ENCODE measurements at places on chromosomes 2 and 18. TPM values are rescaled to one million over a fixed set of nuclear protein-coding genes. Genes with fewer than 3 reads are reported as not detected.

EPB41L3 gene
- 1.7 TPM for total RNA-seq

DNA sequence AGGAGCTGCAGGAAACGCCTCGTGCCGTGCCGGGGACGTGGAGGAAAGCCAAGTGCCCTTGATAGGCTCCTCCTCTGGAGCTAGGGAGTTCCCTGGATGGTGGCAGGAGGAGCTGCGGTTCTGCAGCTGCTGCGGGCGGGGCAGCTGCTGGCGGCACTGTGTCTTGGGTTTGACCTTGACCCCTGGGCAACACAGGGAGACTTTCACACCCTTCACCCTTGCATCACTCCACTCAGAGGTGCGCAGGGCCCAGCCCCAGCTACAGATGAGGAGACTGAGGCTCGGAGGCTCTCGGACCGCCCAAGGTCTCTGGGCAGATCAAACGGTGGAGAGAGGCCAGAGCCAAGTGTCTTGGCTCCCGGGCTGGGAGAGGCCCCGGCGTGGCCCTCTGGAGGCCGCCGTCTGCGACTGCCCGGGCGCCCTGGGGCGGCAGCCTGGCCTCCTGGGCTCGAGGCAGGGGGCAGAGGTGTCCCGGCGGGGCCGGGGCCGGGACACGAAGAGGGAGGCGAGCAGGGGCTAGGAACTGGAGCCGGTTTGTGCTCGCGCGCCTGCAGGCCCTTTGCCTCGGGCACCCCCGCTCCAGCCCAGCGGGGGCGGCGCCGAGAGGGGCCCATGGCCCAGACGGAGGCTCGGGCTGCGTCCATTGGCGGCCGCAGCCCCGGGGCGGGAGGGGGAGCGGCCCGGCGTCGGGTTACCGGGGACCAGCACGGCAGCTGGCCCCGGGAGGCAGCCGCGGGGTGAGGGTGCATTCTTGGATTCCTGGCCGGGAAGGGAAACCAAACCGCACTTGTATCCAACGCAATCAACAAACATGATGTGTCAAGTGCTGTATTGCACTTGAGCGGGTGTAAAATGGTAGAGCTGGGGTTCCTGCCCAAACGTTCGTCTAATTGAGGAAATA is 129.6 kb upstream of the SLC1A4 start:
- peak; percentile 85 for DNase-seq

- peak; percentile 78 for DNase-seq
Observed at GRCh38 chr2:119449521-119449920, 17.9 kb downstream of the TMEM37 start.

GRCh38 chr2:14944562-14945346 is 312.2 kb downstream of the LRATD1 start:
- peak; percentile 68 for DNase-seq

- DNase-seq = no peak
Observed at GRCh38 chr2:222756951-222757650, 85.6 kb downstream of the MOGAT1 start.

DNA sequence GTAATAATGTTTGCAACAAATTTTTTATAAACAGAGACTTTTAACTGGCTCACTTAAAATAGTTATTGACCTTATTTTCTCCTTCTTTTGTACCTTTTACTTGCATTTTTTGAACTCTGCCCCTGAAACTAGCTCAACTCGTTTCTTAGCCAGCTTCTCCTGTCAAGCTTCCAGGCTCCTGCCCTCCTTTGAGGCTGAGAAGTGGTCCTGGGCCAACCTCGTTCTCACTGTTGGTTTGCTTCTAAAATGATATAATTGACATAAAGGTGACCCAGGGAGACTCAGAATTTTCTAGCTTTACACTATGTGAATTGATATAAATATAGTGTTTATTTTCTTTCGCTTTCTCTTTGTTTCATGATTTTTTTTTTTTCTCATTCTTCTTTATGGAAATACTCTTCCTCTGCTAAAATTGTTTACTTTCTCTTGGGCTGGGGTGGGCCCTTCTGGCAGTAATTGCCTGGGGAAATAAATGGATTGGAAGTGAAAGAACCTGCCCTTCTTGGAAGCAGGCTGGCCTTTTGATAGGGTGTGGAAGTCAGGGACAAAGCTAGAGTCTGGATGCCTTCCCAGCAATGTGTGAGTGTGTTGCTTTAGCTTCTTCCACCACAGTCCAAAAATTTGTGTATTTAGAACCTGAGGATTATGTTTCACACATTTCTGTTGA is 30.7 kb downstream of the GPD2 start:
- DNase-seq = no peak

DNA sequence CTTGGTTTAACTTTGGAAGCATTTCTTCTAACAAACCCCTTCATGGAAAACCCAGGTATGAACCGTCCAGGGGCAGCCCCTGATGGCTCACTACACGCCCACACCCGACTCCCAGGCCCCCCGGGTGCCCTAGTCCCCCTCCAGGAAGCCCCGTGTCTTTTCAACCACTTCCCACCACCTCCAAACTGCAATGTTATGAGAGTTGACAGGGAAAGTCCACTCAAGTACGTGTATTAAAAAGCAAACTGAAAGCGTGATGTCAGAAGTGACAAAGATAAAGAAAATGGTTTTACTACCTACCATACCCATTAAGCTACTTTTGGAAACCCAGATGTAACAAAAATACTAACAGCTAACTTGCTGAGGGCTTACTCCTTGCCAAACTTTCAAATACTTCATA is 51.5 kb downstream of the L3MBTL4 start:
- no peak for DNase-seq

Measured in neural progenitor cell (in vitro differentiated cells).